ENCODE measurements at places on chromosomes 6 and 20. TPM values are rescaled to one million over a fixed set of nuclear protein-coding genes. Genes with fewer than 3 reads are reported as not detected.

HLA-DOB gene
- total RNA-seq = 0.20 TPM

PPP1R3G gene
- total RNA-seq = not detected

IL17A gene
- not detected for total RNA-seq

TM9SF4 gene
- total RNA-seq = 62.3 TPM

BMP7 gene
- 17.7 TPM for total RNA-seq

CALHM4 gene
- not detected for total RNA-seq

SIM1 gene
- total RNA-seq = not detected

COL21A1 gene
- 1.4 TPM for total RNA-seq

TMEM244 gene
- not detected for total RNA-seq
